ENCODE measurements at places on chromosomes 6 and 20.

DNA sequence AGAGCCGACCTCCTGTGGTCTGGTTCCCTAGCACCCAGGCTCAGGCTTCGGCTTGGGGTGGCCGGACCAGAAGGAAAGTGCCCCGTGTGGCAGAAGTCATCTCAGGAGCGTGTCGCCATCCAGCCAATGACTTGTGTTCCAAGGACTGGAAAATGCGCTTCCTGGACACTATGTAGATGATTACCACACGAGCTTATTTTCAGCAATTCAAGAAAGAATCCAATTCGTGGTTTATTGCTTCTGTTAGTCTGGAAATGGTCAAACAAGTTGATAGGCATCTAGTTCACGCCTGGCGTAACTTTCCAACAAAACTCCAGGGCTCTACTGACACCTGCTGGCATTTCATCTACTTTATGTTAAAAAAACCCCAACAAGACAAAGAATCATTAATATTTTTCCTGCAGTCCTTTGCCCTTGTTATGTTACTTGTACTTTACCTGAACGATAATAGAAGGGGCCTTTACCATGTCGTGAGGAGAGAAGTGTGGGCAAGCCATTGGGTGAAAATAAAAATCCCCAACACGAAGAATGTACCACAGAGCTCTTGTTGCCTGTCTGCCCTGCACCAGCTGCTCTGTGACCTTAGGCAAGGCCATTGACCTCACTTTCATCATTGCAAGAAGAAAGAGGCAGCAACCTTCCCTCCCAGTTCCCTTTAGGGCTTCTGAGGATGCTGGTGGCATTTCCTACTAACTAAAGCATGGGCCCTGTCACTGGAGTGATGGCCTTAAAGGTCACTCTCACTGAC lies 154.7 kb upstream of the LAMP5 start:
- DNase-seq = peak; percentile 80

DNA sequence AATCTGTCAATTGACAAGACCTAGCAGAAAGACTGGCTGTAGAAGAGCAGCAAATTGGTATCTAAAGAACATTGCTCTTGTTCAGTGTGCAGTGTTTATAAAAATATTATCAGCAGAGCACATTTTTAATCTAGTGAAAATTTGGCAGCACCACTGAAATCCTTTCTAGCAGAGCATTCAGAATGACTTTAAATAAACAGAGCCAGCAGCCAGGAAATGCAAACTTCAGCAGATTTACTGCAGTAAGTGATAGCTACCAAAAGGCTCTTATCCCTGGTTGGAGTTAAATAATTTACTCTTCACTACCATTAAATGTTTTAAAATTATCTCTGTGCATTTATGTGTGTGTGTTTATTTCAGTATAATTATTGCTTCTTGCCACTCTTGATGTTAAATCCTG lies 590.9 kb upstream of the CITED2 start:
- DNase-seq = peak; percentile 16

- peak; percentile 92 for DNase-seq
These were observed 4.0 kb downstream of the MAP3K5 start for GRCh38 chr6:136788069-136788902.

DNA sequence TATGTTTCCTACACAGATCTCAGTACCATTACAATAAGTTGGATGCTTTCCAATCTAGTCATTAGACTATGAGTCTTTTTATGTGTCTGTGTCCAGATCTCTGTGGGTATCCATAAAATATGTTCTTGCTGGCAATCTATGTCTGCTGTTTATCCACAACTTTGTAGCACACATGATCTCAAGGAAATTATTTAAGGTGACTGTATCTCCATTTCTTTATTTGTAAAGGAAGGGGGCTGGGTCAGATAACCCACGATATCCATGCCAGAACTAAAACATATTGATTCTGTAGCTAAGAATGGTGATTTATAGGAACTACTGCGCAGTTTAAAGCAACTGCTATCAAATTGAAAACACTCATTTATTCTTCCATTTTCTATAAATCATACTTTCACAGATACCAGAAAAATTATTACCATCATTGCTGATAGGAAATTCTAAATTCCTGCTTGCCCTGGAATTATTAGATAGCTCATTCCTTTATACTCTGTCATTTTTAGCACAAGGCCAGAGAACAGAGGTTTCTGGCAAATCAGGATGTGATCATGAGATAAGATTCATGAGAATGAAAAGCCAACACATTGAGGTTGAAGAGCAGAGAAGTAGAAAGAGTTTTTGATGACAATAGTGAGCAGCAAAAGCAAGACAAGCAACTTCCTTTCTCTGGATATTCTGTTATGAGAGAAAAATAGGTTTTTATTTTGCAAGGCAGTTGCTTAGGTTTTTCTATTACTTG lies 851.4 kb upstream of the CITED2 start:
- DNase-seq = peak; percentile 35

GRCh38 chr20:36330091-36330490 lies 24.0 kb downstream of the DLGAP4 start:
- no peak for DNase-seq

DNA sequence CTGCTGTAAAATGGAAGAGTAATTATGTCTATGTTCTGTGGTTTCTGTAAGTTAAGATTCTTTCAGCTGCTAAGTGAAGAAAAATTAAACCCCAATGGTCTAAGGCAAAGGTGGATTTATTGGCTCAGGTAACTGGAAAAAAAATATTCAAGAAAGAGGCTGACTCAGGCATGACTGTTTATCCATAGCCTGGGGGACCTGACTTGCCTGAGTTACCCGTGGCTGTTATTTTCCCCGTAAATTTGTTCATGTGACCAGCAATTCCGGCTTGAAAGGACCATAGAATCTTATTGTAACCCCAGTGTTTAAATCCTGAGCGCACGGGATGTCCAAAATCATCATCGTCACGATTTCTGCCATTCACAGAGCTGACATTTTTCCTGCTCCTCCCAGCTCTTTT lies 32.3 kb upstream of the SULF2 start:
- DNase-seq = no peak

- DNase-seq = peak; percentile 92
These were observed 12.5 kb upstream of the RALGAPB start for GRCh38 chr20:38460040-38460623.

DNA sequence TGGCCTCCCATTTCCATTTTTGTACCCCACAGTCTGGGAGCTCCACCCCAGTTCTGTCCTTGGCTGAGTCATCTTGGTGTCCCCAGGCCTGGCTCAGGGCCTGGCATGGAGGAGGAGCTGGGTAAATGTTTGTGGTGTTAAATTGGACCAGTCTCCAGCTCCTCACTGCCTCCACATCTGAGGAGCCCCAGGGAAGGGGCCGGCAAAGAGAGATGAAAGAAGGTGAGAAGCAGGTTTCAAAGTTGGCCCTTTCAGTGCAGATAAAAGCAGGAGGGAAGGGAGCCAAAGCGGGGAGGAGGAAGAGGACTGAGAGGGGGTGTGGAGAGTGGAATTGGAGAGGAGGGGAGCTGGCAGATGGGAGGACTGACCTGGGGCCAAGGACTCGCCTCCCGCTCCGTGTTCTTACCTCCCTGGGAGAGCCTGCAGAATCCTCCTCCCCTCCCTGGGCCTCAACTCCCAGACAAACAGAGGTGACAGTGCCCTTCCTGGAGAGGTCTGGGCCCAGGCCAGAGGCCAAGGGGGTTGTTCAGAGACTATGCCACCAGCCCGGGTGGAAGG lies 89.0 kb downstream of the CD40 start:
- DNase-seq = no peak

GRCh38 chr6:45631396-45631795 lies 253.7 kb upstream of the SUPT3H start:
- DNase-seq = no peak

DNA sequence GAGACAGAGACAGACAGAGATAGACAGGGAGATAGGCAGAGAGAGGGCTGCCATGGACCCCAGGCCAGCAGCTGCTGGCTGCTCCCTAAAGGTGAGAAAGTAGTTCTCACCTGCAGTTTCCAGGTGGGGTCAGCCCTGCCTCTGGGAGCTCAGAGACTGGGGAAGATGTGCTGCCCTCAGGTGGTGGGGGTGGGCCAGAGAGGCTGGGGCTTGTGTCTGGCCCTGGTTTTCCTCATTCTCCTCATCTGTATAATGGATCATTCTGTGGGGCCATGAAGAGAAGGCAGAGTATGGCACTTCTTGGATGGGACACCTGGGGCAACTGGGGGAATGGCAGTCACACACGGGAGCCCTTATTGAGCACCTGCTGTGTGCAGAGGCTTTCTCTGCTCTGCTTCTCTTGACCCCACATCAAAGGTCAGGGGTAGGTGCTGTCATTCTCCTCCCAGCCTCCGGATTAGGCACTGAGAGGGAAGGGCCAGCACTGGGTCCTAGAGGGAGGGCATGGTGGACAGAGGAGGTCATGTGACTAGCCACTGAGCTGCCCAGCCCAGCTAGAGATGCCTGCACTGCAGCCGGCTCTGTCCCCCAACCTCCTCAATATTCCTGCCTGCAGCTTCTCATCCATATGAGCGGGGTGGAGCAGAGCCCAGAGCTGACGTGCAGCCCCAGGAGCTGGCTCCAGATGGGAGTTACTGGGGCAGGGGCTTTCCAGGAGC lies 4.1 kb downstream of the ANGPT4 start:
- no peak for DNase-seq

Measured in cardiac fibroblast (primary cell).